ENCODE measurements at places on chromosomes 12 and 14.

DNA sequence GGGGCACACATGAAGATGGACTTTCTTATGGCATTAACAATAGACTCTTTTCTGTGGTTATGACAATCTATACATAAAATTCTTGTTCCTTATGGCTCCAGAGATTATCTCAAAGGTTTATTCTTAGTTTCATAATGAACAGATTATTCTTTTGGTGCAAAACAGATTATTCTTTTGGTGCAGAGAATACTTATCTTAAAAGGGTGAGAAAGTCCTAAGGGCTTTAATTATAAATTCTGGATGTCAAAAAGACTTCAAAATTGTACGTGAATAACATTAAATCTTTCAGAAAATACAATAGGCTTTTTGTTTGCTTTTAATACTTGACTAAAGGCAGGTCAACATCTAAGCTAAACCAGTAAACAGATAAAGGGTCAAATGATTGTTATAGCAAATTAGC is 69.3 kb downstream of the MNAT1 start:
- no peak for DNase-seq

GRCh38 chr12:106248312-106248845 is 559 bp upstream of the CKAP4 start:
- DNase-seq = no peak

DNA sequence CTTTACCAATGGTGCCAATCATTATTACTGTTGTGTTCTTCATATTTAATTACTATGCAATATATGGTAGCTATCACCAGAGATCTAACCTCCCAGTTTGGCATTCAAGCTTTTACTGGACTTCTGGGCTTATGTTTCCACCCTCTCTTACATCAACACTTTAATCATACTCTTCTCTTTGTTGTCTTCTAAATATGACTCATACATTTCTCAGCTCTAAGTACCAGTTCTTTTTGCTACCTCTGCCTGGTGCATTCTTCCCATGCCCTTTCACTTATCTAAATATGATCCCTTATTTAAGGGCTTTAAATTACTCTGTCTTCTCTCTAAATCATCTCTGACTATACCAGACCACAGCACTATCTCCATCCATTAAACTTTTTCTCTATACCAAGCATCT is 246.1 kb upstream of the CCDC196 start:
- DNase-seq = no peak

DNA sequence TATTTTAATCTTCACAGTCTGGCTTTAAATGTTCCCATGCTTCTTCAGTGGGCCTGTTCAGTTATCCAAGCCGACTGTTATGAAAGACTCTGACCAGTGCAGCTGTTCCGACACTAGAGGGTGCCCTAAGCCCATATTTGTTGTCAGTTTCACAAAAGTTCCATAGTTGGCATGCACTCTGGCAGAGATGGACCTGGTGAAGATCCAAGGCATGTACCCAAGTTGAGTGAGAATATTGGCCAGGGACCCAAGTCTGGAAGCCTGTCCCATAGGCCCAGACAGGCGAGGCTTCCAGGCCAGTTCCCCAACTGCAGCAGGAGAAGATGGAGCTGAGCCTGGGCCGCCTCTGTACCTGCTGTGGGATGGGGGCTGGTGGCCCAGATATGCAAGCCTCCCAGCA is 27.4 kb upstream of the GUCY2C start:
- DNase-seq = peak; percentile 7

- DNase-seq = no peak
Measured at GRCh38 chr12:1103632-1104031, 112.6 kb downstream of the ERC1 start.

- DNase-seq = no peak
Measured at GRCh38 chr12:62259631-62259992, 592 bp upstream of the USP15 start.

- no peak for DNase-seq
Measured at GRCh38 chr14:68741477-68741791, 51.4 kb downstream of the ZFP36L1 start.

Data from AG09319 (cell line).